CD4-positive, alpha-beta memory T cell (primary cell): ENCODE measurements at places on chromosomes 5 and 9. TPM values are rescaled to one million over a fixed set of nuclear protein-coding genes. Genes with fewer than 3 reads are reported as not detected.
A peak's percentile ranks its signal among the peaks of the same experiment; 100 is the strongest.

DNA sequence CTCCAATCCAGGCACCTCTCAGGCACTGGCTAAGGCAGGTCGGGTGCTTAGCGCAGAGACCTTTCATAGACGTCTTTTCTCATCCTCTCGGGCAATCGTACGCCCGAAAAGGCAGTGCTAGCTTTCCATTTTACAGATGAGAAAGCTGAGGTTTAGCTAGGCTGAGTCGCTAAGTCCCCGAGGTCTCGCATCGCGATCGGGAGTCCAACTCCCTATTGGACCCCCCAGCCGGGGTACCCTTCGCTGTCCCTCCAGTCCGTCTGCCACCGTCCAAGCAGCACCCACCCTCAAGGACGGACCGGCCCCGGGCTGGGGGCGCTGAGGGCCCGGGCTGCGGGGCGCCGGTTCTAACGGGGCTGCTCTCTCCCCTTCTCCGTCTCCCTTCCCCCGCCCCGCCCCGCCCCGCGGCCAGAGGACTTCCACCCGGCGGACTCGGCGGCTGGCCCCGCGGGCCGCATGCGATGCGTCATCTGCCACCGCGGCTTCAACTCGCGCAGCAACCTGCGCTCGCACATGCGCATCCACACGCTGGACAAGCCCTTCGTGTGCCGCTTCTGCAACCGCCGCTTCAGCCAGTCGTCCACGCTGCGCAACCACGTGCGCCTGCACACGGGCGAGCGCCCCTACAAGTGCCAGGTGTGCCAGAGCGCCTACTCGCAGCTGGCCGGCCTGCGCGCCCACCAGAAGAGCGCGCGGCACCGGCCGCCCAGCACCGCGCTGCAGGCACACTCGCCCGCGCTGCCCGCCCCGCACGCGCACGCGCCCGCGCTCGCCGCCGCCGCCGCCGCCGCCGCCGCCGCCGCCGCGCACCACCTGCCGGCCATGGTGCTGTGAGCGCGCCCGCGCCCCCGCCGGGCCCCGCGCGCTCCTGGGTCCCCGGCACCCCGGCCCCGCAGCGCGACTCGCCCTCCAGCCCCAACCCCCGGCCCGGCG, 12.5 kb upstream of the EXOSC2 start:
- peak; percentile 56 for DNase-seq

- no peak for DNase-seq
Measured at GRCh38 chr9:4421847-4422246, 68.4 kb upstream of the SLC1A1 start.

DNA sequence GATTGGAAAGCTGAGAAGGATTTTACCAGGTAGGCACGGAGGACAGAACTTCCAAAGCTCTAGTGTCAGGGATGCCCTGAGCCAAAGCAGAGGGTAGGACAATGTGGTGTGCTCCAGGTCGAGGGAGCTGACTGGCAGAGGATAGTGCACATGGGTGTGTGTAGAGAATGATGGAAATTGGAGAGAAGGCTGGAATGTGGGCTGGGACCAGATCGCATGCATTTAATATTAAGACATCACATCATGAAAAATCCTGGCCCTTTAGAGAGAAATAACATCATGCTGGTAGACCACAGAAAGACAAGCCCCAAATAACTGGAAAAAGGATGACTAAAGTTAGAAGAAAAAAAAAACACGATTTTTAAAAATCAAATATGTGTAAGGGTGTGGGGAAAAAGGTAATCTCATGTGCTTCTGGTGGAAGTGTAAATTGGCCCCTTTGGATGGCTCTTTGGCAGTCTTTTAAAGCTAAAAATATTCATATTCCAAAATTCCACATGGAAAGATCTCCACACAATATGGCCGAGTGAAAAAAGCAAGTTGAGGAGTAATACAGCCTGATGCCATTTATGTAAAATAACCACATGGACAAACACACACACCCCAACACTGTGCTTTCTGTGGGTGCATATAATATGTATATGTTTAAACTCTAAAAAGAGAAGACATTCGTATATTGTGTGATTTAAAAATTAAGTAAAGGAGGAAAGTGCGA, 67.0 kb upstream of the TGFBR1 start:
- DNase-seq: no peak

- DNase-seq: no peak
Measured at GRCh38 chr5:159880676-159881075, 35.6 kb upstream of the ADRA1B start.

- DNase-seq: no peak
Measured at GRCh38 chr5:128135286-128135685, 51.7 kb downstream of the SLC12A2 start.

DNA sequence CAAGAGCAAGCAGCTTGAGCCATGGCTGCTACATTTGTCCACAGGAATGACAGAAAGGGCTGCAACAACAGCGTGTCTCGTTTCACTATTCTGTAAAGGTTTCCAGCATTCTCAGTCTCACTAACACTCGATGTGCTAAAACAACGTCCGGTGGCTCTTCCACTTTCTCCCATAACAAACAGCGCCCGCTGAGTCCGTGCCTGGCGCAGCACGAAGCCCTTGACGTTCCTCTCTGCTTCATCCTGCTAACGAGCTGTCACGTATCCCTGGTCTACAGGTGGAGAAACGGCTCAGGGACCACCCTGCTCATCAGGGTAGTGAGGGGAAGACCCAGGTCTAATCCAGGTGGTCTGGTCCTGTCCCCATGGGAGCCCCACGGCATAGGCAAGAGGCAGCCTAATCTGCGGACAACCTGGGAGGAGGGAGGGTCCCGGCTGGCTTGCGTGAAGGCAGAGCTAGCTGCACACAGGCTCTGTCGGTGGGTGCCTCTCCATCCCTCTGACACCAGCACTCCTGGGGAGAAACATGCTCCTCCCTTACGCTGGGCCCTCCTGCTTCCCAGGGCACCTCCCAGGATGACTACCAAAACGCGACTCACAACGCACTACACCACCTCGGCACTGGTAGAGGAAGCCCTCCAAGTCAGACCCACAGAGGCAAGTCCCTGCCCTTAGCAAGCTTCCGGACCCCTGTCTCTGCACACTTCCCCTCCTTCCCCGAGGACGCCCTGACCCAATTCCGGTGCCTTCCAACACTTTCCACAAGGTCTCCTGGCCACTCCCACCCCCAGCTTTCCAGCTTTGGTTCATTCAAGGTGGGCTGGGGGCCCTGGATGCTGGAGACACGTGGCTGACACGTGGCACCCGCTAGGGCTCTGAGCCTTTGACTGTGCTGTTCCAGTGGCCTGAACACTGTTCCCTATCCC, 43.3 kb downstream of the VAV2 start:
- DNase-seq: no peak

- no peak for DNase-seq
Measured at GRCh38 chr5:120749737-120750136, 285.6 kb downstream of the PRR16 start.

- DNase-seq: no peak
Measured at GRCh38 chr5:79392776-79393175, 121.2 kb downstream of the HOMER1 start.

GRCh38 chr5:34656001-34656699, at the start of gene RAI14:
Gene RAI14, plus strand, starts transcription at chr5:34656328. Its CDS starts 30,592 bp downstream, at chr5:34686920.
- peak; percentile 24 for DNase-seq

DNA sequence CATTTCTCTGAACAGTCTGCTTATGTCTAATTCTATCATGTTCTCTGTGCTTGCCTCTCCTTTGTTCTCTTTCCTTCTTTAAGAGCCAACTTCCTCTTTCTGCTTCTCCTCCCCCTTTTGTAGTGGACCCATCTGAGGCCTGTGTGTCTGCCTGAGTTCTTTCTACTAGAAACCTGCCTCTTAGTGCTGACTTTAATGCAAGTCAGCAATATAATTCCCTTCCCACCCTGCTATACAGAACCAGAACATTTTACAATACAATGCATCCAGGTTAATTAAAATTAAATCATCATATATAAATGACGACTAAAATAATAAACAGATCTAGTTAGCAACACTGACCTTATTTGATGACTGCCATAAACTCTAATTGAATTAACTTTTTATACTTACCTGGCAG, 82.6 kb upstream of the GAS1 start:
- no peak for DNase-seq

DNA sequence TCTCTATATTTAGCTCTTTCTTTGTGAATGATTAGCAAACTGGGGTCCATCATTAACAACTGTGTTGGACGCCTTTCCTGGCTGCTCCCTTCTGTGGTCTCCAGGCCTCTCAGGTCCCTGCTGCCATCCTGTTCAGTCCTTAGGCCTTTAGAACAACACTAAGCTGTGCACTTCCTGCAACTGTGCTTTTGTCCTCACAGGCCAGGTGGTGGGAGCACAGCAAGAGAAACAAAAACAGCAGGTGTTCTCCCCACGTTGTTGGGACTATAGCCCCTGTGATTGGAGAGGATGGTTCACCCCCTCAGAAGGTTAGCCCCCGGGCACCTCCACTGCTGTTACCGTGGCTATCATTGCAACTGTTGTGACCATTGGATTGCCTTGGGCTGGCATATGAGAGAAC, 41.7 kb upstream of the CLINT1 start:
- DNase-seq: no peak

DNA sequence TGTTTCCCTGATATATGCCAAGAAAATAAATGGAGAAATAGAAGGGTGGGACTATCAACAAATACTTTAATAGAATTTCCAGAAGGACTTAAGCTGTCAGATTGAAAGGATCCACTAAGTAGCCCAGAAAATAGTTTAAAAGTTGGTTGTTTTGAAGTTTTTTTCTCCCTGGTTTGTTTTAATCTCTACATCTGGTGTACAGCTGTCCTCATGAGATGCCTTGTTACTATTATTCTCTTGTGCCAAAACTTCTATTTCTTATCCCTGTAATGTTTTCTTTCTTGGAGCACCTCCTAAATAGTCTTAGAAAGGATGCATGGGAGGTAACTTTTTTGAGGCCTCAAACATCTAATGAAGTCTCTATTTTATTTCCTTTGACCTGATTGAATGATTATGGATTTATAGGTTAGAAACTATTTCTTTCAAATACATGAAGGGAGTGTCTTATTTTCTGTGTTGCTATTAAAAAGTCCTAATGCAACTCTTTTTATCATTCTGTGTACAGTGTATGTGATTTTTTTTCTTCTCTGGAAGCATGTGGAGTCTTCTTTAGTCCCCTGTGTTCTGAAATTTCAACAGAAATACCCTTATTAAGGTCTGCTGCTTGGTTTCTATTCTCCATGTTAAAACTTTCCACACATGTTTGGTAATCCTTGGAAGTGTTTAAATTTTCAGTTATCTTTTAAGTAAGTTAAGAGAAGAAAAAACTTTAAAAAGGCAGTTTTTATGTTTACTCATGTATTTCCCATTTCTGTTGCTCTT, 140.0 kb upstream of the CDKN2B start:
- no peak for DNase-seq

- DNase-seq: no peak
Measured at GRCh38 chr5:120254385-120254784, 209.7 kb upstream of the PRR16 start.

GRCh38 chr9:31135567-31135966, 1248.9 kb upstream of the ACO1 start:
- no peak for DNase-seq

GRCh38 chr5:113891491-113891890, 378.0 kb downstream of the YTHDC2 start:
- DNase-seq: no peak

Gene PCDHGA9
- not detected for polyA plus RNA-seq

Gene SPEF2
- polyA plus RNA-seq: 4.0 TPM

Gene PCDHGA3
- not detected for polyA plus RNA-seq

Gene CTXN3
- not detected for polyA plus RNA-seq

Gene LRRC8A
- 40.6 TPM for polyA plus RNA-seq

Gene DMRT3
- polyA plus RNA-seq: not detected

Gene PLAC8L1
- polyA plus RNA-seq: not detected

Gene FYB1
- polyA plus RNA-seq: 184 TPM

Gene TOPORS
- 32.4 TPM for polyA plus RNA-seq
